ENCODE measurements at places on chromosomes 11 and 22.

GRCh38 chr11:94895451-94895850 lies 77.9 kb downstream of the CWC15 start:
- peak; percentile 79 for DNase-seq

- peak; percentile 55 for DNase-seq
Observed at GRCh38 chr22:33919391-33920196, 682 bp downstream of the LARGE1 start.

DNA sequence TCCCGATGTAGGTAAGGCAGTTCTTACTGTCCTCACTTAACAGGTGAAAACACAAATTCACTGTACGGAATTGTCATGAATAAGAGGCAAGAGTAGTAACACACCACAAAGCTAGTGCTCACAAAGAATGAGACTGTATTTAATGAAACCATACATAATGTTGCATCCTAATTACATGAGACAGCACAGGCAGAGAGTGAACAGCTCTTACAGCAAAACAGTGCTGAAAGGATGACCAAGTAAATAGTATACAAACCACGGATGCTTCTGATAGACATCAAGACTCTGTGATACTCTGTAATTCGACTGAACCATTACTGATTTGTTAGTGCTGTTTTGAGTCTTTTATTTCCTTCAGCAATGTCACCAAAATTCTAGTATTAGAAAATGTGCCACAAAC lies 282.3 kb downstream of the TTC28 start:
- peak; percentile 34 for DNase-seq

DNA sequence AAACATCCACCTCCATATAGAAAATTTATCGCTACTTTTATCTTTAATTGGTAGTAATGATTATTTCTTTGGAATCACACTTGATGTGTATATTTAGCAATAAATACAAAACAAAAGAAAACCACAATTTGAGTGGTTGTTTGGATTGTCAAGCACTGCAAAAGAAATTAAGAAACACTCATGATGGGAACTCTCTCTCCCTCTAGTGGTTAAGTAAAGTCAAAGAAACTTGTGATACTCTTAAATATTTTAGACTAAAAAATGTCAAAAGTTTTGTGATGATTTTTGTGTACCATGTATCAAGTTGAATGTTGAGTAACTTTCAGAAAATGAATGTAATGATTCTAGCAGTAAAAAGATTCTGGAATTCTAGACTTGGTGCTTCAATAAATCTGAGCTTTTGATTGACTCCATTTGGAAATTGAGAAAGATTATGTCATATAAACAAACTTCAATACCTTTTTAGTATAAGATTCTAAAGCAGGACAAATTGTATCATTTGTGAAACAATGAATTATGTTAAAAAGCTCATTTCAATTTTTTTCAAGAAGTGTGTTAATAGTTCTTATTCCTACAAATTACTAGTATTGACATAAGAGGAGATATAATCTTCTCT lies 20.8 kb downstream of the MUC15 start:
- peak; percentile 20 for DNase-seq

Data from mesenchymal stem cell (in vitro differentiated cells and primary cell).